Iris pigment epithelial cell (primary cell): ENCODE measurements at places on chromosomes 3 and 15.

DNA sequence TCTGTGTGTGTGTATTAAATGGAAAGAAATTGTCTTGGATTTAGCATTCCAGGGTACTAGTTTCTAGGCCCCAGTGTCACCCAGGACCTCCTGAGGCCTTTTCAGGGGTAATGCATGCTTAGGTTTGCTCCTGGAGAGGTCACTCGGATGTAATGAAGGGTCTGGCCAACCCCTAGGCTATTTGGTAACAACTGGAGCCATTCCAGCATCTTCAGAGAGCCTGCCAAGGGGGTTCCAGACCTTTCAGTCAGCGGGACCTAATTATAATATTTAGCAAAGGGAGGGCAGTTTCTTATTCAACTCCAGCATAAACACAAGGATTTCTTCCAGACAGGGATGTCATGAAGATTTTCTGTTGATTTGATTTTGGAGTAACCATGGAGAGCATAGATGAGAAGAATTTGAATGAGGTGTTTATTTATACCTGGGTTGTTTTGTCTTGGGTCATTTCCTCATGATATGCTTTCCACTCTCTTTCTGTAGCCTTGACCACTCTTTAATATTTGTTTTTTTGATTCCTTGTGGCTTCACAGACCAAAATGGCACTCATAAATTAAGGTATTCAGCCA is 17.4 kb downstream of the KAT2B start:
- peak; percentile 35 for DNase-seq

DNA sequence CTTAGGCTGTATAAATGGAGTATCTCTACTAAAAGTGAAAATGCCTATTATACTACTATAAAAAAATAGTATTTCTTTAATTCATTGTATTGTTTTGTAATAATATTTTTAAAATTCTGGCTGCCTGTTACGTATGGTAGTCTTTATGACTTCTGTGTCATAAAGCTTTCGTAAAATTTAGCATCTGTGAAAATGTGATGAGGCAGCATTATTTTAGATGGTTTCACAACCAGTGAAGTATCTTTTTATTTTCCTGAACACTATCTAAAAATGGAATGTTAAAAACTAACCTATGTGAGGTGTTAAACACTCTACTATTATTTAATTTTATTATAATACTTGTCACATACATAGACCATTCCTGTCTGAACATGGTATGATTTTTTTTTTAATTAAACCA is 46.2 kb downstream of the LRCH3 start:
- no peak for DNase-seq

- peak; percentile 98 for DNase-seq
Observed at GRCh38 chr15:49848282-49848724, 227.5 kb downstream of the DTWD1 start.

DNA sequence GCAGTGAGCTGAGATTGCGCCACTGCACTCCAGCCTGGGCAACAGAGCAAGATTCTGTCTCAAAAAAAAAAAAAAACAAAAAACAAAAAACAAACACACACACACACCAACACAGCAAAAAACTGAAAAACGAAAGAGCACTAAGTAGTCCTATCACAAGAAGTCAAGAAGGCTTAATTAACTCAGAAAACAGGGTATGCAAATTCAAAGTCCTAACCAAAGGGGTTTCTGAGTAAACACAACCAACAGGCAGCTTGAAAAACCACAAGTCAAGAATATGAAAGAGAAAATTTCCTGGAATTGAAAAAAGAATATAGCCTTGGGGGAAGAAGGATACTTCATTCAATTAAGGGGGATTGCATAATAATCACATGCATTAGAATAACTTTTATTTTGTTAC is 37.7 kb upstream of the PARP14 start:
- DNase-seq, result no peak

- DNase-seq, result no peak
Observed at GRCh38 chr3:64099316-64099715, 76.0 kb upstream of the PSMD6 start.

- DNase-seq, result no peak
Observed at GRCh38 chr3:48588230-48588629, 6.9 kb downstream of the COL7A1 start.

DNA sequence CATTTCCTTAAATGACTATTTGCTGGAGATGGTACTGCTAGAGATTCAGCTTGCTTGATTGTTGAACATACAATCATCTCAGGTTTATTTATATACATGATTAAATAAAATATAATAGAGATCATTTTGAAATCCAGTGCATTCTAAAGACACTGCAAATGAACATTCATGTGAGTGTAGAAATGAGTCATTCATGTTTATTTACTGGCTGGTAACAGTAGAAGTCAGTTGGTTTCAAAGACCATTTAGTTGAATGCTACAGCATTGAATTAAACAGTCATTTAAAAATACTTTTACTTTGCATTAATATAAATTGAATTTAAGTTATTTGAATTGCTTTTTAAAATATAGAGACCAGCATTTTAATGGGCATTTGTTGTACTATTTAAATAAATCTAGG is 551.9 kb upstream of the GOLIM4 start:
- DNase-seq, result no peak

DNA sequence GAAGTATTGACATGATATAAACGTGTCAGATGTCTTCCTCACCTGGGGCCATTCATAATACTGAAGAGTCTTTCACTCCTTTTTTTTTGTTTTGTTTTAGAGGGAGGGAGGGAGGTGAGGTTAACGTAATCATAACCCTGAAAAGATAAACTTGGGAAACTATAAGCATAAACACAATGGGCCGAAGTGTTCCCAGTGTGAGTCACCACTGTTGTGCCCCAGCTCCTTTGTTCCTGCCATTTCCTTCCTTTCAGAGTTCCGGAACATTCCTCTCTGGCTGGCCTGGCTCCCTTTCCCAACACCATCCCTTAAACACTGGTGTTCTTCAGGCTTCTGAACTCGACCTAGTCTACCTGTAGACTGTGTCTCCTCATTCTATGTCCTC is 18.6 kb downstream of the PLD1 start:
- peak; percentile 70 for DNase-seq

DNA sequence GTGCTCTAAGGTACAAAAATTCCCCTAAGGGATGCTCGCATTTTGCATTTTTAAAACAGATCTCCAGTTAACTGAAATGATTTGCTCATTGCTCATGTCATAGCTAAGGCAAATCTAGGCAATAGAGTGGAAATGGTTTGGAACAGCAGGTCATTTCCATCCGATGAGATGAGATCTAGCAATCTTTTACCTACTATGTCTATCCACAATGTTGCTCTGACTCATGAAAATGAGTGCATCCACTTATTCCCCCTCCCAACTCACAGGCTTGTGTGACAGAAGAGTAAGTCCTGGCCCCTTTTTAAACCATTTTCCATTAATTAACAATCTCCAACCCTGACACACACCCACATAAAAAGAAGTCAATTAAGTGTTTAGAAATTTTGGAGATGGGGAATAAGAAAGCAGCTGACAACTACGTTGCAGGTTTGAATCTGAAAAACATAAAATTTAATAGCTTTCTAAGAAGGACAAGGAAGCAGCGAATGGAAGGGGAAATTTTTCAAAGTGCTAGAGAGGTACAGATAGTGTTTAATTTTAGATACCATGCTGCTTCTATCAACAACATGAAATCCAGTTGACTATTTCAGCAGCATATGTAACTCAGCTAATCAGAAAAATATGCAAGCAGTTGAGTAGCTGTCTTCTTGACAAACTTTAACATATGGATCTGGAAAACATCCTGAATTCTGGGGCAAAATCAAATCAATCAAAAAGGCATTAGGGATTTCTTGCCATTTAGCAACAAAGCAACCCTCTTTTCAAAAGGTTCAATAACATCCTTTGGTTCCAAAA is 112.0 kb downstream of the TMCO5A start:
- DNase-seq, result no peak

- DNase-seq, result peak; percentile 16
Observed at GRCh38 chr3:136414476-136414875, 164.3 kb downstream of the PCCB start.

DNA sequence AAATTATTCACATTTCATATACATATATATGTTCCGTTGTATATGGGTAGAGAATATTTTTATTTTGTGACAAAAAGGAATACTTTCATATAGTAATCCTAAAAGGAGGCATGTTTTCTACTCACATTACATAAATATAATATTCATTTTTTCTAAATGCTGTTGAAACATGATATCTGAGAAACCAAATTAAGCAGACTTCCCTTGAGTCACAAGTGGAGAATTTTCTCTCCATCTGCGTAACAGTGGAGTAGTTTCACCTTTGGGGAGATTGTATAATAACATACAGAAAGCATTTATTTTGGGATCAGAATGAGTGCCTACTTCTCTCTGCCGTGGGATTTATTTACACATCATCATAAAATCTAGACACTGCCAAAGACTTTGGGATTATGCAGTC is 849.8 kb downstream of the NSUN3 start:
- peak; percentile 20 for DNase-seq

GRCh38 chr15:26011916-26012315 is 148.8 kb upstream of the ATP10A start:
- no peak for DNase-seq

GRCh38 chr3:197468167-197468566 is 87.6 kb downstream of the BDH1 start:
- no peak for DNase-seq

GRCh38 chr3:46490338-46491084 is 7.3 kb upstream of the RTP3 start:
- DNase-seq, result peak; percentile 64

GRCh38 chr3:156899951-156900350 is 73.8 kb downstream of the LEKR1 start:
- no peak for DNase-seq

DNA sequence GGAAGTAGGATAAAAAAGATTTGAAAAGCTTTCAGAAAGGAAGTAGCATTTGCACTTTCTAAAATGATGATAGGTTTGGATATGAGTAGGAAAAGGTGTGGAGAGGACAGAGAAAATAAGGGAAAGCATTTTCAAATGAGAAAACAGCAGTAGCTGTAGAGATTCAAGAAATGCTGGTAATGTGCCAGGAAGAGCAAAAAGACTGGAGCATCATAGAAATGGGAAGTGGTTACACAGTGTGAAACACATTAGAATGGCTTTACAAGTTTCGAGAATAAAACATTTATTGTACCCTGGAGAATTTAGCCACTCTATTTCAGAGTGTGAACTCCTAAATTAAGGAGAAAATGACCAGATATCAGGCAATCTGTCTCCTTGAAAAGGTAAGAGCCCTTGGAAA is 108.3 kb upstream of the CHL1 start:
- no peak for DNase-seq

GRCh38 chr3:192408007-192408646 is 319.2 kb downstream of the FGF12 start:
- peak; percentile 38 for DNase-seq

GRCh38 chr3:193049935-193050334 is 132.3 kb upstream of the MB21D2 start:
- DNase-seq, result no peak

GRCh38 chr3:156251424-156251823 is 131.0 kb downstream of the KCNAB1 start:
- no peak for DNase-seq

- no peak for DNase-seq
Observed at GRCh38 chr15:31150732-31151231, 49.3 kb upstream of the TRPM1 start.

DNA sequence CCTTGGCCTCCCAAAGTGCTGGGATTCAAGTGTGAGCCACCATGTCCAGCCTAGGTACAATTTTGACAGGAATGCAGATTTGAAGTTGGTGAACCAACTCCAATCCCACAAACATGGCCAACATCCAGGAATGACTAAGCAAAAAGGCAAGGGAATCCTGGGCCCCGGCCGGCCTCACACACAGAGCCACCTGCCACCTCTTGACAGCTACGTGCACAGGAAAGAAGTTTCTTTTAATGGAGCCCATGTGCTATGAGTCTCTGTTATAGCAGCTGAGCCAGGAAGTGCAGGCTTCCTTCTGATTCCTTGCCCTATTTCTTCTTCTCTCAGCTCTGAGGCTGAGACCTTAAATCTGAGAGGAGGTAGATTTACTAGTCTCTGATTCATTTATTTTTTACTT is 8.8 kb downstream of the TMEM40 start:
- peak; percentile 70 for DNase-seq

GRCh38 chr3:186451371-186451770 is 89.3 kb upstream of the DGKG start:
- DNase-seq, result no peak

DNA sequence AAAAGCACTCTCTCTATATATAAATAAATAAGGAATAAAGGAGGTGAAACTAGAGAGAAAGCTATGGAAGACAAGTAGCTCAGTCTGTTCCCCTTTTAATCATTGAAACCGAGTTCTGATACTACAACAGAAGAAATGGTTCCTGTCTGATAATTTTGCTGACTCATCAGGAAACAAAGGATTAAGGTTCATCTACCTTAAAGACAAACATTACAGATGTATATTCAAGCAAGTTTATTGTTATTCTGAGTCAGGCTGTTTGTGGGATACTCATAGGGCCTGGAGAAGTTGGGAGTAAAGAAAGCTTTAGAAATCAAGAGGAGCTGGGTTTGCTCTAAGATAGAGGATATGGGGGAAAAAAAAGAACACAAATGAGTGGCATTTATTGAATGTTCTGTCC is 566.0 kb downstream of the ROBO2 start:
- peak; percentile 16 for DNase-seq

GRCh38 chr3:16604433-16604832 is 790 bp downstream of the DAZL start:
- no peak for DNase-seq

- no peak for DNase-seq
Observed at GRCh38 chr3:185341616-185342458, 21.1 kb upstream of the MAP3K13 start.

GRCh38 chr15:99925661-99926461 is 192.6 kb upstream of the LYSMD4 start:
- no peak for DNase-seq
